ENCODE measurements at places on chromosomes 3 and 15.

DNA sequence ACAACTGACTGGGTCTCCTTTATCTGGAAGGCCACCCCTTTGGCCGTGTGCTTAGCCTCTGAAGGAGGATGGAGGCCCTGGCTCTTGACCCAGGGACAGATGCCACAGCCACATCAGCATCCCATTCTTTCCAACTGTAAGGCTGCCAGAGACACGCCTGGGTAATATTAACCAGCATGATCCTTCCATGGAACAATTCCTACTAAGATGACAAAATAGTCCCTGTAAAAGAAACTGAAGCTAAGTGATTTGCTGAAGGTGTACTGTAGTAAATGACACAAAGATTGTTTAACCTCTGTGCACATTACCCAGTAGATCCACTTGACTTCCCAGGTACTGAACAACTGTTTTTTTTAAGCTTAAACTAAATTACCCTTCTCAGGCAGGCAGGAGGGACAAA is 352.7 kb downstream of the SLC9A9 start:
- DNase-seq = no peak

DNA sequence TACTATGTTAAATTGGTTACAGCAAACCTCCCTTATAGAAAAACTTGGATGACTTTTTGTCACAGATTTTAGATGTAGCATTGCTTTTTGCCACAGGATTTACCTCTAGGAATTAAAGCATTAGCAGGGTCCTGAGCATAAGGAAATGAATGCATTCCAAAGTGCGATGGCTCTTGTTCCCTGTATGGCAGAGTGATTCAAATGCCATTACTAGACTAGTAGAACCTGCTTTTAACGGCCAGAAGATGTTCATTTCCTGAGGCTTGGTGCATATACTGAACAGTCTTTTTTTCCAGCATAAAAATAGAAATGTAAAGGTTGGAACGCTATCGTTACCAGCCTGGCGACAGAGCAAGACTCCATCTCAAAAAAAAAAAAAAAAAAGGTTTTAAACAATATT is 59.4 kb downstream of the WNT5A start:
- no peak for DNase-seq

DNA sequence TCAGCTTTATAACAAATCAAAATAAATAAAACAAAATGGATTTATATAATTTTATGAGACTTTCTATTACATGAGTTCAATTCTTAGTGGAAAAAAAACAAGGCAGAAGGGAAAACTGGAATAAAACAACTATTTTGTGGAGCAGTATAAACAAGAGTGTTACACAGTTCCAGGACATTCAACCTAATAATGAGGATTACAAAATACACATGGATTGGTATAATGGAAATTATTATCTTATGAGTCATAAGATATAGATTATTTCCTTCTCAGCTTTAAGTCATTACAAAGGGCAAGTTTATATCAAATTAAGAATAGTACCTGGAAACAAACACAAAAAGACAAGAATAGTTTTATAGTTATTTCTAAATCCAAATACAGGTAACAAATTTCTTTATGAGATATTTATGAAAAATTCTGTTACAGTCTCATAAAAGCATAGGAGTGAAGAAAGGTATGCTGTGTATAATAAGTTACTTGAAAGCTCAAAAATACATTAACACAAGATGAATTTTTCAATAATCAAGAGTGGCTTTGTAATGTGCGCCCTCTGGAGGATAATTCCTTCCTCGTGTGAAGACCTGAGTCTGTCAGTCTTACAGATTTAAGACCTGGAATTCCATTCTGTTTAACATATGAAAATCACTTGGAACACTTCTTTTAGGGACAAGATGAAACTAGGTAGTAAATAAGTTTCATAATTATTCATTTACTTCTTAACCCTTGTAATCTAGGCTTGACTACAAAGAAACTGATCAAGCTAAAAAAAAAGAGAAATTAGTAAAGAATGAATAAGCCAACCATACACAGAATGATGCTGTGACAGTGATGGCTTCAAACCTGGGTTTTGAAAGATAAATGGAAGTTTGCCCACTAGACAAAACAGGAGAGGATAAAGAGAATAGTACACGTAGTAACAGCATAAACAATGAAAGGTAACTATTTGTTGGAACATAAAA is 9.5 kb downstream of the COPS2 start:
- DNase-seq = peak; percentile 54

- DNase-seq = peak; percentile 67
Observed at GRCh38 chr3:100158918-100159330, 44.6 kb upstream of the FILIP1L start.

DNA sequence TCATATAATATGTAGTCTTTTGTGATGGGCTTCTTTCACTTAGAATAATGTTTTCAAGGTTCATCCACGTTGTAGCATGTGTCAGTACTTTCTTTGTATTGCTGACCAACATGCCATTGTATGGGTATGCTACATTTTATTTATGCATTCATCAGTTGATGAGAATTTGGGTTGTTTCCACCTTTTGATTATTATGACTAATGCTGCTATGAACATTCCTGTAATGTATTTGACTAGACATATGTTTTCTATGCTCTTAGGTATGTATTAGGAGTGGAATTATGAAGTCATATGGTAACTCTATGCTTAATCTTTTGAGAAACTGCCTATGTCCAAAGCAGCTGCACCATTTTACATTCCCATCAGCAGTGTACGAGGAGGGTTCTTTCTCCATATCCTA is 3.2 kb upstream of the PODXL2 start:
- no peak for DNase-seq

DNA sequence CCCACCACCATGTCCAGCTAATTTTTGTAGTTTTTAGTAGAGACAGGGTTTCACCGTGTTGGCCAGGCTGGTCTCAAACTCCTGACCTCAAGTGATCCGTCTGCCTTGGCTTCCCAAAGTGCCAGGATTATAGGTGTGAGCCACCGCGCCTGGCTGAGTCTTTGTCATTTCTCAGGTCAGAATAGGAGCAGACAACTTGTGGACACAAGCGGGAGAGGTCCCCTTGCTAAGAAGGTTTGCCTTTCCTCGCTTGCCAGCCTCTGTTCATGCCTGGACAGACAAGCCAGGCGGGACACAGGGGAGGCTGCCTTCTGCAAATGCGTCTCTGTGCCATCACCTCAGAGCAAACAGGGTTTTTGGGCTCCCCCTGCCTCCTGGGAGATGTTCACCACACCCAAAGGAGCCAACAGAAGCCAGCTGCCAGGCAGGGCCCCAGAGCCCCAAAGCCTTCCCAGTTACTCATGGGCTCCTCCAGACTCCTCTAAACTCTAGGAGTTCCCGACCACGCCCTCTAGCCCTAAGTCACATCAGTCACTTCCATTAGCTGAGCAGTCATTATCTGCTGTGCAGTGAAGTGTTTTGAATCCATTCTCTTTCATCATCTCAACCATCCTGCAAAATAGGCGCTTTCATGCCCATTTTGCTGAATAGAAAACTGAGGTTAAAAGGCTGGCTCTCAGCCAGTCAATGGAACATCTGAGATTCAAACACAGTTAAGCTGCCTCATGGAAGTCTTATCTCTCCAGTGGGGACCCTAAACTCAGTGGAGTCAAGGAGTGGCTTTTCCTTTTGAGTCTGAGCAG is 245.0 kb downstream of the UACA start:
- no peak for DNase-seq

- no peak for DNase-seq
Observed at GRCh38 chr15:98815207-98815606, 166.9 kb downstream of the IGF1R start.
